ENCODE measurements at places on chromosomes 1 and 21. TPM values are rescaled to one million over a fixed set of nuclear protein-coding genes. Genes with fewer than 3 reads are reported as not detected.

PDE9A gene
- 9.8 TPM for total RNA-seq

HES2 gene
- total RNA-seq, result 3.2 TPM

GTF2B gene
- 37.7 TPM for total RNA-seq

FMO5 gene
- total RNA-seq, result 1.5 TPM

CR1 gene
- 1.5 TPM for total RNA-seq

PTGFRN gene
- total RNA-seq, result 112 TPM

GLIS1 gene
- 0.21 TPM for total RNA-seq

UBXN11 gene
- 7.8 TPM for total RNA-seq

NPHP4 gene
- total RNA-seq, result 7.7 TPM

AMY1B gene
- not detected for total RNA-seq

CFAP74 gene
- 0.62 TPM for total RNA-seq

PGLYRP3 gene
- total RNA-seq, result 2.4 TPM

CA6 gene
- total RNA-seq, result 1.0 TPM

MANEAL gene
- 4.6 TPM for total RNA-seq

CACHD1 gene
- 12.8 TPM for total RNA-seq

PCAT6 gene
- not detected for total RNA-seq

ZSWIM5 gene
- 1.4 TPM for total RNA-seq

ACADM gene
- 109 TPM for total RNA-seq

OR10J1 gene
- not detected for total RNA-seq

RGS13 gene
- 0.10 TPM for total RNA-seq

OR2L2 gene
- not detected for total RNA-seq

GUCA2B gene
- total RNA-seq, result not detected

CCDC30 gene
- 5.1 TPM for total RNA-seq

CYYR1 gene
- 12.6 TPM for total RNA-seq

CBS gene
- 6.2 TPM for total RNA-seq

LMX1A gene
- 0.72 TPM for total RNA-seq

CFHR2 gene
- not detected for total RNA-seq

ZNF648 gene
- total RNA-seq, result 0.51 TPM

CFAP45 gene
- total RNA-seq, result 0.10 TPM

FMO1 gene
- total RNA-seq, result 13.1 TPM

POLR3C gene
- 25.3 TPM for total RNA-seq

GBP3 gene
- total RNA-seq, result 9.1 TPM

ICOSLG gene
- 3.1 TPM for total RNA-seq

TSPAN1 gene
- 5.3 TPM for total RNA-seq

FMN2 gene
- 3.4 TPM for total RNA-seq

SYTL1 gene
- total RNA-seq, result 23.1 TPM

CFH gene
- 126 TPM for total RNA-seq

RHD gene
- total RNA-seq, result 0.92 TPM

TRIM45 gene
- 11.6 TPM for total RNA-seq

FLG2 gene
- 0.21 TPM for total RNA-seq

RNU1-4 gene
- under 0.01 TPM for total RNA-seq

TMEM269 gene
- not detected for total RNA-seq
